Daoy (cell line): ENCODE measurements at places on chromosomes 3 and 15.

- DNase-seq: peak; percentile 29
Observed at GRCh38 chr3:183449391-183449790, 21.0 kb upstream of the MCF2L2 start.

GRCh38 chr3:9310043-9310442, 52.8 kb upstream of the THUMPD3 start:
- DNase-seq: no peak

GRCh38 chr15:48631176-48631770, 14.2 kb downstream of the FBN1 start:
- DNase-seq: peak; percentile 53

GRCh38 chr3:191137708-191138107, 61.3 kb upstream of the OSTN start:
- DNase-seq: no peak

DNA sequence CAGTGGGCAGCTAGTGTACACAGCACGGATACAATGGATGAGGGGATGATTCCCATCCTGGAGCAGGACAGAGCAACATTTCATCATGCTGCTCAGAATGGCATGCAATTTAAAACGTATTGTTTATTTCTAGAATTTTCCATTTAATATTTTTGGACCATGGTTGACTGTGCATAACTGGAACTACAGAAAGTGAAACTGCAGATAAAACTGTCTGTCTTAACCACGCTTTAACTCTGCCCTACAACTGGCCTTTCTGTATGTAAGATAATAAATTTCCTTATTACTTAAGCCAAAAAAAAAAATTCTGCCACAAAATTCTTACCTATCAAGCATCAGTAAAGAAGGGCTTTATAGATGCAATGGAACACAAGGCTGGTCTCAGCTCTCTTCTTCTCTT, 33.4 kb downstream of the AP3S2 start:
- DNase-seq: no peak

- peak; percentile 59 for DNase-seq
Observed at GRCh38 chr3:139718415-139718814, 40.6 kb upstream of the NMNAT3 start.

GRCh38 chr3:169091196-169091823, 572.2 kb downstream of the MECOM start:
- peak; percentile 28 for DNase-seq

GRCh38 chr15:82808634-82809041, 790 bp upstream of the WHAMM start:
- DNase-seq: no peak
